GM23338 (cell line): ENCODE measurements at places on chromosomes 1 and 21. TPM values are rescaled to one million over a fixed set of nuclear protein-coding genes. Genes with fewer than 3 reads are reported as not detected.

- DNase-seq: no peak
These were observed 163.6 kb downstream of the RERE start for GRCh38 chr1:8653878-8654277.

DNA sequence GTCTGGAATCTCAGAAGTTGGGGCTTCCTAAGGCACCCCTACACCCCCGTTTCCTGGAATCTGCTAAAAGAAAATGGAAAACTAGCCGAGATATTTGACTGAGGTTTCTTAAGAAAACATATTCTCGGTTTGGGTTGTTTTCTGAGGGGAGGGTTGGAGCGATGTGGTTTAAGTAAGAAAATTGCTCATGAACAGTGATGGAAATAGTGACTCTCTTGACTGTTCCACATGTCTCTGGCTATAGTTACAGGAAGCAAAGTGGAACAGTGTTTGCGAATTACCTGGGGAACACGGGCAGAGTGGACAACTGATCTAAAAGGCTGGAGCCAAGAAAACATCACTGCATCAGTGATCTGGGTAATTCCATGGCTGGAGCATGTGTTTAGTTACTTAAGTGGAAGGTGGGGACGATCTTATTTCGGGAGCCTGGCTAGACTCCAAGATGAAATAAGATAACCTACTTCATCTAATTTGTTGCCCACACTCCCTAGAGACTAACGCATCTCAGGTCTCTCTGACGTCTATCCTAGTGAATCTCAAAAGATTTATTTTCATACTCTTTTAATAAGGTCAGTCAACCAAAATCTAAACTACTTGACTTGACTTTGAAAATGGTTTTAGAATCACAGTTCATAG is 92.4 kb downstream of the KCNJ15 start:
- no peak for DNase-seq

DNA sequence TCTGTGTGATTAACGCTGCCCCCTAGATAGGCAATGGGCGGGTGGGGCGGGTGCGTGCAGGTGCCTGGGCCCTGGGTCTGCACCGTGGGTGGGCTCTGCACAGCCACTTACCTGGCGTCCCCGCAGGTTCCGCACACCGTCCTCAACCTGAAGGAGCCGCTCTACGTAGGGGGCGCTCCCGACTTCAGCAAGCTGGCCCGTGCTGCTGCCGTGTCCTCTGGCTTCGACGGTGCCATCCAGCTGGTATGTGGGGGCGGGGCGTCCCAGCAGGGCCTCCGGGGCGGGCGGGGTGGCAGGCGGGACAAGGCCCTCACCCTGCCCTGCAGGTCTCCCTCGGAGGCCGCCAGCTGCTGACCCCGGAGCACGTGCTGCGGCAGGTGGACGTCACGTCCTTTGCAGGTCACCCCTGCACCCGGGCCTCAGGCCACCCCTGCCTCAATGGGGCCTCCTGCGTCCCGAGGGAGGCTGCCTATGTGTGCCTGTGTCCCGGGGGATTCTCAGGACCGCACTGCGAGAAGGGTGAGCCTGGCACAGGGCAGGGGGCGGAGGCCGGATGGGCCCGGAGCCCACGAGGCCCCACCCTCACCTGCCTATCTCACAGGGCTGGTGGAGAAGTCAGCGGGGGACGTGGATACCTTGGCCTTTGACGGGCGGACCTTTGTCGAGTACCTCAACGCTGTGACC is 22.8 kb downstream of the RNF223 start:
- DNase-seq: peak; percentile 63

DNA sequence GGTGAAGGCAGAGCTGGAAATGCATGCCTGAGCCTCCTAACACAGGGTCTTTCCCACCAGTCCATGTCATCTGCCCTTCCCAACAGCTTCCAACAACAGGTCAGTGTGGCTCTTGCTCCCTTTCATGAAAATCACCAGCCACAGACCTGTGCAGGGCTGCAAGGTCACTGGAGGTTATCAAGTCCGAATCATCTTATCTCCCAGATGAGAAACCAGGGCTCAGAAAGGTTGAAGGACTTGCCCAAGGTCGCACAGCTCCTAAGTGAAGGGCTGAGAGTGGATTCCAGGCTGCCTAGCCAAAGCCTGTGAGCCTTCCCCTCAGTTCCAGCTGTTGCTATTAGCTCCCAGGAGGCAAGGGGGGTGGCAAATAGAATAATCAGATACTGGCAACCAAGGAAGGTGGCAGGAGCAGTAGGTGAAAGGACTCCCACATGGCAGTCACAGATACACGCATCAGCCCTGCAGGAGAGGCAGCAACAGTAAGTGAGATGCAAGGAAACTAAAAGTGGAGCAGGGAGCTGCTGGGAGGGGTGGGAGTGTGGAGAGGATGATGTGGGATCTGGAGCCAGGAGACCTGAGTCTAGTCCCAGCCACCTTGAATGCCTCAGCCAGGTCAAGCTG is 74.2 kb downstream of the SSBP3 start:
- DNase-seq: no peak

DNA sequence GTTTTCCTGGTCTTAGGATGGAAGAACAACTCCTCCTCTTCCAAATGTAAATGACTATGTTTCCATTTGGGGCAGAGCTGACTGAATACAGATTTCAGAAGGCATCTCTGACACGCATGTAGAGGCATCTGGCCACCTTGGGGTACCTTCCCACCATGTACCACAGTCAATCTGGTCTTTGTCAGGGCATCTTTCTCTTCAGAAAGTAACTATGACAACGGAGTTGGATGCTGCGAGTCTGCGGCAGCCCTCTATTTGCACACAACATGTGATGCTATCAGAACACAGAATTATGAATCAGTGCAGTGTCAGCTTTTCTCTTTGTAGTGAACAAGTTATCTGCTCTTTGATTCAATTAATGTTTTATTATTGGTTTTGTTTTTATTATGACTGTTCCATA is 94.7 kb downstream of the TSEN15 start:
- no peak for DNase-seq

GRCh38 chr1:79568411-79568810 is 561.9 kb upstream of the ADGRL4 start:
- DNase-seq: no peak

GRCh38 chr1:228541725-228542124 is 54.5 kb downstream of the RNF187 start:
- DNase-seq: no peak

DNA sequence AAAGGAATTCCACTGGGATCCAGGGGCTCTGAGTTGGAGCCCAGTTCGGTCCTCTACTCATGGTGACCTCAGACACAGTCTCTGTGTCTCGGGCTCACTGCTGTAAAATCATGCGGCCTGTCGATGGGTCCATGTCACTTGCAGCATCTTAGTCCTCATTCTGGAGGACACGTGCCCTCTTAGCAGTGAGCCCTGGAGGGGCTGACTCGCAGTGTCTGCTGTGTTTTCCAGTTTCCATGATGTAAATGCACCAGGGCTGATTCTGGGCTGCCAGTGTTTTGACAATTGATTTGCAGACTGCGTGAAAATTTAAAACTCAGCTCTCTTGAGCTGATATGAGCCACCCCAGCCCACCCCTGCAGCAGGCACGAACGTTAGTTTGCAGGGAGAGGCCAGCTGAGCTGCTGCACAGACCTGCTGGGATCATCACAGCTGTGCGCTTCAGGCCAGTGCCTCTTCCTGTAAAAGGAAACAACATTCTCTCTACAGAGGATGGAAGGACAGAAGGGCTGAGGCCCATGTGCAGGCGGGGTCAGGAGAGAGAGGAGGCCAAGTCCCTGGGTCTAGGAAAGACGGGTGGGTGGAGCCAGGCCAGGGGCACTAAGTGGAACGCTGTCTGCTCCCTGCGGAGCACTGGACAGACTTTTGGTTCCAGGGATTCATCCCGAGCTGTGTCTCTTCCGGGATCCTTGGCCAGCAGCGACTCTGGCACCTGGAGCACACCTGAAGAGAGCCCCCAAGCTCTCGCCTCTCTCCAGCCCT is 42.6 kb downstream of the RSPH1 start:
- DNase-seq: no peak

GRCh38 chr1:13864760-13865159 is 164.8 kb downstream of the PRDM2 start:
- DNase-seq: no peak

GRCh38 chr1:230643908-230644307 is 1.6 kb downstream of the COG2 start:
- no peak for DNase-seq

GRCh38 chr1:8629241-8630091 is 188.0 kb downstream of the RERE start:
- no peak for DNase-seq

DNA sequence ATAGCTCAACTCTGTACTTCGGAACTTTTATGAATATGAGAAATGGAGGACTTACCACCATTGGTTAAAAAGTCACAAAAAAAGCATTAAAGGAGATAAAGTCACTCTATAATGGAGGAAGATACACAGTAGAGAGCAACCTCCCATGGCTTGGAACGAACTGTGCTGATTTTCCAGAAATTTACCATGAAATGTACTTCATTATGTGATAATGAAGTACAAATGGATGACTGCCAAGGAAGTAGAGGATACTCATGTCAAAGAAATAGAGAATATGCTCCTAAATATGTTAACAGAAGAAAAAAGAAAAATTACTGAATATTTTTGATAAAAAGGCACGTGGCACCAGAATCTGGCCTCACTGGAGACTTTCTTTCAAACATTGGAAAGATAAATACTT is 23.6 kb upstream of the PLA2G2E start:
- no peak for DNase-seq

DNA sequence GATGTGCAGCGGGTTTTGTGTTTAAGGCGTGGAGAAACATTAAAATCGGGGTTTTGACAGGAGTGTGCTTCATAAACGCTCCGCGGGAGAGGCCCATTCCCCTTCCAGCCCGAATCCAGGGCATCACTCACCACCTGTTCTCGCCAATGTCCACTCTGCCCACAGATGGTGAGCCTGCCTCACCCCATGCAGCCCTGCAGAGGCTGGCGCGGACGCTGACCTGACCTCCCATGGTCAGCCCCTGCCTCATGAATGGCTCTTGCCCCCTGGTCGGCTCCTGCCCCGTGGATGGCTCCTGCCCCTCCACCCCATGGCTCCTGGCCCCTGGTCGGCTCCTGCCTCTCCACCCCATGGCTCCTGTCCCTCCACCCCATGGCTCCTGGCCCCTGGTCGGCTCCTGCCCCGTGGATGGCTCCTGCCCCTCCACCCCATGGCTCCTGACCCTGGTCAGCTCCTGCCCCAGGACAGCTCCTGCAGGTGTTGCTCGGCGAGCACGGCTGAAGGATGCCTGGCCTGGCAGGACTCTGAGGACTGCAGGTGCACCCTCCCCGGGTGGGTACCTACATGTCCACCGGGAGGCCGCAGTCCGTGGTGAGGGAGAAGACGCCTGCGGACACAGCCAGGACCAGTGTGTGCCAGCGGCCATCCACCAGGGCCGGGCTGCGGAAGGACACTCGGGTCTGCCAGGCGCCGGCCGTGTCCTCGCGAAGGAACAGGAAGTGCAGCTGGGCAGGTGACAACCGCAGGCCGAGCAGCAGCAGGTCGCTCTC is 6.7 kb downstream of the KRTAP10-1 start:
- no peak for DNase-seq

DNA sequence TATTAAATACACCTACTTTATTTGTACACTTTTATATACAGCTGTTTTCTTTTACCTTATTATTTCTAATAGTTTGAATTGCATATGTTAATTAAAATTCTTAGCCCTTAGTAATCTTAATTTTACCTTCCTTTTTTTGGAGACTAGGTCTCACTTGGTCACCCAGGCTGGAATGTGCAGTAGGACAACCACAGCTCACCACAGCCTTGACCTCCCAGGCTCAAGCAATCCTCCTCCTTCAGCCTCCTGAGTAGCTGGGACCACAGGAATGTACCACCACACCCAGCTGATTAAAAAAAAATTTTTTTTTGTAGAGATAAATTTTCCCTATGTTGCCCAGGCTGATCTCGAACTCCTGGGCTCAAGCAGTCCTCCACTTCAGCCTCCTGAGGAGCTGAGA is 15.0 kb upstream of the SDC3 start:
- no peak for DNase-seq

- DNase-seq: no peak
These were observed 392.5 kb downstream of the HLX start for GRCh38 chr1:221271701-221272100.

GRCh38 chr1:15020943-15021745 is 132.4 kb upstream of the TMEM51 start:
- DNase-seq: no peak

DNA sequence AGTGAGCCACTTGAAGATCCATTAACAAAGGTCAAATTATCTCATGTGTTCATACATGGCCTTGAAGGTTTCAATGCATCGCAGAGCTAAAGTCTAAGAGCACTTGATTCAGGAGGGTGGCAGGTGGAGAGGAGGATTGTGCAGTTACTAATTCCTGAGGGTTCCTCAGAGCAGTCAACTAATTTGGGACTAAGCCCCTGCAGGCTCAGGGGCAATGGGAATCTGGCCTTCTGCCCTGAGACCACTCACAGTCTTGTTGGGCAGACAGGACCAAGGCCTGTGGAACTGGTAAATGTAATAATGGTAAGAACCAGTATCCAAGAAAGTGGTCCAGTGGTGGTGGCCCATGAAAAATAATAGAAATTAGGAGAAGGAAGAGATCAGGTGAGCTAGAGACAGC is 127.4 kb upstream of the HMGB4 start:
- DNase-seq: no peak

DNA sequence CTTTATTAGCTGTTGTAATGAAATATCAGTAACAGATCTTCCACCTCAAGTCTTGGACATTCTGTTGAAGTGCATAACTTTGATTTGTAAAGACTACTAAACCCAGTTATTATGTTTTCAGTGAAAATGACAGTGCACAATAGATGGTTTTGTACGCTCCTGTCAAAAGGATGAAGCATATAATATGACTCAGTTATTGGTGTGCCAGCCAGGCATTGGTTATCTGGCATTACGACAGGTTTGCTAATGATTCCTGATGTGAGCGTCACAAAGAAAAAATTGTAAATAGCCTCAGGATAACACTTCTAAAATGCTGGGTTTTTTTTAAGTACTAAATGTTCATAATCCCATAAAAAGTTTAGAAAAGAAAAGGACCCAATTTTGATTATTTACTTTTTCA is 147.9 kb downstream of the MAGI3 start:
- DNase-seq: no peak

DNA sequence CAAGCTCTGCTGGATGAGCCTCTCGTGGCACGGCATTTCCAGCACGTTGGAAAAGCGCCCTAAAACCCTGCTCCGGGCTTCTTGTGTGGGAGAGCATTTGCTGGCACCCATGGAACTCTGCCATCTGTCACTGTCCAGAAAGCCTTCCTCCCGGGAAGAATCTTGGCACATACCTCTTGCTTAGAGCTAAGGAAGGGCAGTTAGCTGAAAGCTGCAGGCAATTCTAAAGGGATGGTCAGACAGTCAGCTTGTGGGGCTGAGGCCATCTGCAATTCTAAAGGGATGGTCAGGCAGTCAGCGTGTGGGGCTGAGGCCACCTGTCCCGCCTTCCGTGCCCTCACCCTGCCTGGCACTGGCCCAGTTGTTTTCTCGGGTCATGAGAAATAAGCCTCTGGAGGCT is 139.0 kb upstream of the TMEM51 start:
- no peak for DNase-seq

OR6N1 gene
- total RNA-seq: not detected in 2 replicates

CTSK gene
- total RNA-seq: 1.7 and 2.8 TPM in 2 replicates

PRAMEF15 gene
- total RNA-seq: not detected in 2 replicates

P3H1 gene
- 67.1 and 75.1 TPM in 2 replicates for total RNA-seq

C1orf87 gene
- total RNA-seq: 0.07 TPM in 1 of 2 replicates, not detected in the other

WDR64 gene
- total RNA-seq: not detected in 2 replicates

CD1E gene
- not detected in 2 replicates for total RNA-seq

LEFTY1 gene
- 65.4 and 67.1 TPM in 2 replicates for total RNA-seq

TMEM54 gene
- total RNA-seq: 11.7 and 13.6 TPM in 2 replicates

AQP10 gene
- total RNA-seq: not detected in 2 replicates

NBPF6 gene
- not detected in 2 replicates for total RNA-seq

GJA5 gene
- total RNA-seq: 0.85 and 1.7 TPM in 2 replicates
